ENCODE measurements at places on chromosomes 2 and 18.

DNA sequence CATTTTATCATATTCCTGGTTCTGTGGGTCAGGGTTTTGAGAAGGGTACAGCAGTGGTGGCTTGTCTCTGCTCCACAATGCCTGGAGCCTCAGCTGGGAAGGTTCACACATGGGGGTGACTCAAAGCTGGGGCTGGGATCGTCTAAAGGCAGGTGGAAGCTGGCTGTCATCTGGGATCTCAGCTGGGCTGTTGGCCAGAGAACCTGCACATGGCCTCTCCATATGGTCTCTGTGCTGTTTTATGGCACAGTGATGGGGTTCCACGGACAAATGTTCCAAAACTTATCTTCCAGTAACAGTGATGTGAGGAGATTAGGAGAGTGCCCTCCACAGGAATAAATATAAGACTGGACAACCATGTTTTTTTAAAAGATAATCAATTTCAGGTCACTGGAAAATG is 191.4 kb downstream of the SS18 start:
- no peak for DNase-seq

DNA sequence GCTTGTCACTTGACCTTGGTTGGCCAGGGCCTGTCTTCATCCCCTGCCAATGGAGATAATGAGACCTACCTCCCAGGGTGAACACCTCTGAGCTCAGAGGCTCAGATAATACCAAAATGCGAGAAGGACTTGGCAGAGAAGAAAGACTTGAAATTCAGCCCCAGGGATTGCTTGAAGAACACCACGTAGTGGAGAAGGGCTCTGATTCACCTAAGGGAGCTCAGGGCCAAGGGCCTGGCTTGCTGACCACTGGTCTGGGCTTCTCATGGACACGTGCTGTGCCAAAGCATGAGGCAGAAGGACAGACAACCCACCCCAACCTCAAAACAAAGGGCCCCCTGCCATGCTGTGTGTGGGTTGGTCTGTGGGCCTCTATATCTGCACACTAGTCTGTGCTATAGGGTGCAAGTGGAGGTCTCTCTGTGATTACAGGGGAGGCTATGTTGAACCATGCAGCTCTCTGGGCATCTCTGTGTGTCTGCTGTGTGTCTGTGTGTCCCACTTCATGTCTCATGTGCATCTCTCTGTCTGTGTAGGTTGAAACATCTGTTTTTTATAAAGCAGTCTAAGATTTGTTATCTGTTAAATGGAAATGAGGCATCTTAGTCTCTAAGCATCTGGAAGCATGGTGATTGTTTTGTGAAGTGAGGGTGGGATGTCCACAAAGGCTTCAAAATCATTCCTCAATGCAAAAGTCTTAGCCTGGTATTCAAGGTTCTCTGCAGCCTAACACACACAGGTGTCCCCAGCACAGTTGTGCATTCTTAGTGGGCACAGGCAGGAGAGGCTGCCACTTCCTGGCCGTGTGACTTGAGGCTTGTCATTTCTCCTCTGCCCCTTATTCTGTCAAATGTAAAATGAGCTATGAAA is 61.0 kb upstream of the EPAS1 start:
- DNase-seq: no peak

GRCh38 chr2:107222466-107222865 is 336.5 kb upstream of the ST6GAL2 start:
- no peak for DNase-seq

DNA sequence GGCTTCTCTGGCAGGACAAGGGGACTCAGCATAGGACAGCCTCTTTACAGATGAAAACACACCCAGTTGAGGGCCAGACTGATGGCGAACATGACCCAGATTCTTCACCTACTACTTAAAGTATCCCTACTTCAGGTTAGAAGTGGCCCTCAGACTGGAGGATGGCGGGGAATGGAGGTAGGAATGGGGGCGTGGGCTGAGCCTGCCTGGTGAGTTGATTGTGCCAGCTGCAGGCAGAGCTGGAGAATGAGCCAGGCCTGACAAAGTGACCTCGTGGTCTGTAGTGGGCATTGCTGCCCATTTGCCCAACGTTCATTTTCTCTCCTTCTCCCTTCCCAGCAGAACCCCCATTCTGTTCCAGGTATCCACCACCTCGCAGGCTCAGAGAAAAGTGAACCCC is 186.1 kb downstream of the KLHL29 start:
- DNase-seq: no peak

GRCh38 chr2:218748741-218749441 is 33.1 kb upstream of the CYP27A1 start:
- no peak for DNase-seq

- no peak for DNase-seq
Measured at GRCh38 chr18:5534845-5535244, 9.0 kb downstream of the EPB41L3 start.

DNA sequence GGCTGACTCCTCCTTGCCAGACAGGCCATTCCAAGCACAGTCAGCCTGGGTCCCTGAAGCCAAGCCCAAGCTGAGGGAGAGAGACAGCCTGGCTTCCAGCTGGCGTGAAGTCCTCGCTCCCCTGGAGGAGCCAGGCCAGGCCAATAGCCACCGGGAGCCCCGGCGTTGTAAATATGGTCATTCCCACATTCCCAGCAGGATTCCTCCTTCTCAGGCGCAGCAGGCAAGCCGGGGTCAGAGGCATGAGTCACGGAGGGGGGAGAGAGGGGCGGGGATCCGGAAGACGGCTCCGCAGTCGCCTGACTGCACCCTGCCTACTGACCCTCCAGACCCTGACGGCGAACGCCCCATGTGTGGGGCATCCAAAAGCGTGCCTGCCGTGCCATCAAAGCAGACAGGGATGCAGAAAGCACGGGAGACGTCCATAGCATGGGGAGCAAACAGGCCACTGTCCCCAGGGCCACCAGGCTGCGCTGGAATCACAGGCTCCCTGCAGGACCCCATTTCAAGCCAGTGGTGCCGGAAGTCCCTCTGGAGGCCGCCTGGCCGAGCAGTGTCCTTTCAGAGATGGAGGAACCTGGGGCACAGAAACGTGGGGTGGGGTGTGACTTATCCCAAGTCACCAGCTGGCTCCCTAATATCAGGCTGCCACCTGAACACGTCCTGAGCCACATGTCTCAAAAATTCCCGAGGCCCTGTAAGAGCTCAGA is 48.2 kb downstream of the TWIST2 start:
- no peak for DNase-seq

GRCh38 chr2:36455788-36456187 is 100.2 kb downstream of the CRIM1 start:
- no peak for DNase-seq

- DNase-seq: no peak
Measured at GRCh38 chr18:3874125-3874524, 424.2 kb downstream of the TGIF1 start.

- DNase-seq: no peak
Measured at GRCh38 chr18:11251229-11251890, 102.0 kb upstream of the PIEZO2 start.

DNA sequence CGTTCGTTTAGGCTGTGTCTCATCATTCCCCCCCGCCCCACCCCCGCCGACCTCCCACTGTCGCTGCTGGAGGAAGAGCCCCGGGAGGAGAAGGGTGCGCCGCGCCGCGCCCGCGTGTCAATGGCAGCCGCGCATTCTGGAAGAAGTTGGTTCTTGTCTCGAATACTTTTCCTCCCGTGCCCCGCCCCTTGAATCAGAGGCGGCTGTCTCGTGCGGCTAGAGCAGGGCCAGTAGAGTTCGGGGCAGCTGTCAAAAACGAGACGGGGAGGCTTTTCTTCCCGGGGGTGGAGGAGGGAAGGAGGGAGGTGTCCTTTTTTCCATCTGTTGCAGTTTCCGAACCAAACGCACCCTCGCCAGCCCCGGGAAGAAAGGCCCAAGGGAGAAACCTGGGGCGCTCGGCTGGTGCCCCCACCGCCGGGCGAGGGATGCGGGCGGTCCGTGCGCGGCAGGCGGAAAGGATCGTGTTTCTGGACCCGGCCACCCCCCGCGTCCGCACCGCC is 410 bp upstream of the TGIF1 start:
- DNase-seq: peak; percentile 66

GRCh38 chr2:201852462-201852861 is 46.1 kb downstream of the CDK15 start:
- no peak for DNase-seq

DNA sequence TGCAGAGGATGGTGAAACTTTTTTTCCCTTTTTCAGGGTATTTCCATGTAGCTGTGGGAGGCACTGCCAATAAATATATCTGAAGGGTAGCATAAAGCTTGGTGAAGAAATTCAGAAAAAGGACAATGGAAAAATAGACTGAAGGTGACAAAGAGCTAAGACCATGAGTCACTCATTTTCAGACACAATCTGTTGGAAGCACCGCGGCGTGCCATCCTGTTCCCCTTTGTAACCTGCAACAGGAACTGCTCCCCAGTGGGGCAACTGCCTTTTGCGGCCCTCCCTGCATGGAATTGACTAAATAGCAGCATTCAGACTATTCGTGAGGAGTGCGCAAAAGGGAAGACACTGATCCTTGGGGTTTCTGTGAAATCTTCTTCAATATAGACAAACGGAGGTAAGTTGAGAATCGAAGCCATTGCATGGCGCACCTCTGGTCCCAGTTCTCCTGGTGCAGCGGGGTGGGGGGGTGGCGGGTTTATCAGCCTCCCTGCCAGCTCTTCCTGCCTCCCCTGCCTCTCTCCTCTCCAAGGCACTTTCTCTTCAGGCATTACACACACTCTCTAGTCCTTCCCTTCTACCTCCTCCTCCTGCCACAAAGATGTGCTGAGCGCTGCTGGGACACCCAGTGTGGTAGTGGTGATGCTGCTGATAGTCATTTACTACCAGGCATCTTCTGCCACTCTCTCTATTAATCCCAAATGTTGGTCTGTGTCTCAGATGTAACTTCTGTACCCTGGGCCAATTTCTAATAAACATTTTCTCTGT is 126.2 kb upstream of the TMEM200C start:
- no peak for DNase-seq

GRCh38 chr2:10333247-10333613 is 30.5 kb downstream of the HPCAL1 start:
- no peak for DNase-seq

DNA sequence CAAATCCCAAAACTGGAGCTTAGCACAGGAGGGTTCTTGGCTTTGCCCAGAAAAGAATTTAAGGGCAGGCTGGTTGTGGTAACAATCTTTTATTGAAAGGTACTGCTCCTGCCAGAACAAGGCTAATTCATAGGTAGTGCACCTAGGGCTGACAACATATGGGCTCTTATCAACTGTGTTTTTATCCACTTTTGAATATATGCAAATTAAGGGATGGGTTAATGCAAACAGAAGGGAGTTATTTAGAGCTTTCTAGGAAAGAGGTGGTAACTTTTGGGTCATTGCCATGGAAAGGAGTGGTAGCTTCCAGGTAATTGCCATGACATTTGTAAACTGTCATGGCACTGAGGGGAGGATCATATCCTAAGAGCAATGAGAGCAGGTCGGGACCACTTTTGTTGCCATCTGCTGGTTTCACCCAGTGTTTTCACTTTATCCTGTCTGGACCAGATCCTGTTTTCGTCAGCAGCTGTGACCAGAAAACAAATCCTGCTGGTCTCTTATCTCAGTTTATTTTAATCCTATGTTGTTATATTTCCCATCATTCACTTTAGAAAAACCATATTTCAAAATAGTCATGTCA is 981 bp downstream of the C2orf66 start:
- DNase-seq: no peak

GRCh38 chr2:102983786-102984185 is 222.0 kb downstream of the TMEM182 start:
- no peak for DNase-seq

- no peak for DNase-seq
Measured at GRCh38 chr2:8675543-8675942, 6.3 kb upstream of the ID2 start.

GRCh38 chr2:205750797-205751196 is 68.5 kb downstream of the NRP2 start:
- DNase-seq: no peak

GRCh38 chr2:7627583-7627982 is 710.4 kb downstream of the RNF144A start:
- no peak for DNase-seq

DNA sequence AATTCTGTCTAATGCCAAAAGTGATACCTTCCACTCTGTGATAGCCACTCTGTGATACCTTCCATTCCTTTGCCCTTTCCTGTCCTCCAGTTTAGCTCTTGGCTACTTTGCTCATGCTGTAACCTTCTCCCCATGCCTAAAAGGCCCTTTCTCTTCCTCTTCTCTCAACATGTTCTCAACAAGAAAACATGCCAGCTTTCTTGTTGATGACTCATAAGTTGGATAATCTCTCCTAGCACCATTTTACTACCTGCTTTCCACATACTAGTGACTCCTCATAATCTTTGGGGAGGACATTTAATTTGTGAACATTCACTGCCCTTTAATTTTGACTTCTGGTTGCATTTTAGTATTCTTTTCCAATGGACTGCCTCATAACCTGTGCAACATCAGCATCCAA is 55.9 kb upstream of the NT5C1B start:
- no peak for DNase-seq

GRCh38 chr2:106115250-106115649 is 78.9 kb downstream of the UXS1 start:
- no peak for DNase-seq

- no peak for DNase-seq
Measured at GRCh38 chr2:14350856-14351255, 281.7 kb upstream of the LRATD1 start.

DNA sequence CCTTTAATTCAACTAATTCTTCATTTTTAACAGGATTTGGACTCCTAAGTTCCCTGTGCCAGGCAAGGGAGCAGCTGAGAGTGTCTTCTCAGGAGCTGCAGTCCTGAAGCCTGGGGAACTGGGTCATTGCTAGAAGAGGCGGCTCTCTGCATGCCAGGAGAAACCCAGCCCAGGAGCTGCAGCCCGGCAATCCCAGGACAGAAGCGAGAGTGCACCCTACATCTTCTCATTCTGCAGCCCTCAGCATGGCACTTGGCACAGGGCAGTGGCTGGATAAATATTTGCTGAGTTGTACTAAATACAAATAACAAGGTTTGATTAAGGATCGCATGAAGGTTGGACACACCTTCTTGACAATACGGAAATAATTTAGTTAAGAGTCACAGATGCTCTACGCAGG is 244.9 kb upstream of the PXDN start:
- no peak for DNase-seq

GRCh38 chr2:85706599-85707296 is 12.6 kb downstream of the GNLY start:
- no peak for DNase-seq

DNA sequence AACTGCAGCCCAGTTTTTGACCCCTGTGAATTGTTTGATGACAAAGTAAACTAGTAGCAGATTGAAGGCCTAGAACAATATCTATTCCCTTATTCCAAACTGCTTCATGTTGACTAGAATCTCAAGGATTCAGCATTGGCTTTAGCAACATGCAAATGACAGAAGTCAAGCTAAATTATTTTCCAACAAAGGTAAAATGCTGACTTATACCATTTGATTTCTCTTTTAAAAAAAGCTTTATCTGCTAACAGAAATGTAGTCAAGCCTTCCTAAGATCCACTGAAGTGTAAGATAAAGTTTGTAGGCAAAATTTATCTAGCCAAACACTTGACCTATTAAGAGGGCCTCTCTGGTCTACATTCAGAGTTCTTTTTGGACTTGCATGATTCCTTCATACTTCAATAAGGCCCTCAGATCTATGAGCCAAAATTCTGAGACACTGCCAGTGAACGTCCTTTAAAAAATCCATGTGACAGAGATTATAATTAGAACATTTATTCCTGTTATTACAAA is 9.5 kb upstream of the CYBRD1 start:
- DNase-seq: no peak

Measured in effector CD8-positive, alpha-beta T cell (primary cell).